Camera-type eye (tissue), 1 donor: ENCODE measurements at places on chromosomes 12 and 14. TPM values are rescaled to one million over a fixed set of nuclear protein-coding genes. Genes with fewer than 3 reads are reported as not detected.

The HVCN1 gene
- 6.8 TPM for total RNA-seq

The PRB2 gene
- not detected for total RNA-seq

The SERPINA9 gene
- not detected for total RNA-seq

The MUCL1 gene
- total RNA-seq, result not detected

The REP15 gene
- total RNA-seq, result 1.4 TPM

The PDE3A gene
- total RNA-seq, result 72.1 TPM

The TTC7B gene
- 55.9 TPM for total RNA-seq

The ERBB3 gene
- total RNA-seq, result 28.4 TPM

The OR4Q2 gene
- not detected for total RNA-seq

The FERMT2 gene
- total RNA-seq, result 102 TPM

The FBXL14 gene
- 26.1 TPM for total RNA-seq

The SLC10A1 gene
- total RNA-seq, result not detected

The USP44 gene
- total RNA-seq, result 2.2 TPM

The KRT78 gene
- 2.6 TPM for total RNA-seq

The KRT72 gene
- total RNA-seq, result not detected

The CLEC4E gene
- not detected for total RNA-seq

The SALL2 gene
- total RNA-seq, result 35.7 TPM
